Stimulated activated naive CD8-positive, alpha-beta T cell treated with anti-CD3 and anti-CD28 coated beads, Interleukin-15, Interleukin-2, amounts not matched to agents 100 U/mL and 50 U/mL, for 24 hours (primary cell): ENCODE measurements at places on chromosomes 3 and 15.

DNA sequence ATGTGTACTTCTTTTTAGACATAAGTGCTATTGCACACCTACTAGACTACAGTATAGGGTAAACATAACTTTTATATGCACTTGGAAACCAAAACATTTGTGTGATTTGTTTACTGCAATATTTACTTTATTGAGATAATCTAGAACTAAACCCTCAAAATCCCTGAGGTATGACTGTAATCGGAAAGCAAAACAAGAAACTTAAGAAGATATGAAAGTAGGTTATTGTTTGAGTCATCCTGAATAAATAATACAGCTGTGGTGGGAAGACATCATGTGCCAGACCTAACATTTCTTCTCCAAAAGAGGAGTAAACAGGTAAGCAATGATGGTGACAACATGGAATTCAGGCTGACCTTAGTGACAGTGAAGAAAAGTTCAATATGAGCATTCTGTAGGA, 765.5 kb downstream of the OTOL1 start:
- DNase-seq: no peak

DNA sequence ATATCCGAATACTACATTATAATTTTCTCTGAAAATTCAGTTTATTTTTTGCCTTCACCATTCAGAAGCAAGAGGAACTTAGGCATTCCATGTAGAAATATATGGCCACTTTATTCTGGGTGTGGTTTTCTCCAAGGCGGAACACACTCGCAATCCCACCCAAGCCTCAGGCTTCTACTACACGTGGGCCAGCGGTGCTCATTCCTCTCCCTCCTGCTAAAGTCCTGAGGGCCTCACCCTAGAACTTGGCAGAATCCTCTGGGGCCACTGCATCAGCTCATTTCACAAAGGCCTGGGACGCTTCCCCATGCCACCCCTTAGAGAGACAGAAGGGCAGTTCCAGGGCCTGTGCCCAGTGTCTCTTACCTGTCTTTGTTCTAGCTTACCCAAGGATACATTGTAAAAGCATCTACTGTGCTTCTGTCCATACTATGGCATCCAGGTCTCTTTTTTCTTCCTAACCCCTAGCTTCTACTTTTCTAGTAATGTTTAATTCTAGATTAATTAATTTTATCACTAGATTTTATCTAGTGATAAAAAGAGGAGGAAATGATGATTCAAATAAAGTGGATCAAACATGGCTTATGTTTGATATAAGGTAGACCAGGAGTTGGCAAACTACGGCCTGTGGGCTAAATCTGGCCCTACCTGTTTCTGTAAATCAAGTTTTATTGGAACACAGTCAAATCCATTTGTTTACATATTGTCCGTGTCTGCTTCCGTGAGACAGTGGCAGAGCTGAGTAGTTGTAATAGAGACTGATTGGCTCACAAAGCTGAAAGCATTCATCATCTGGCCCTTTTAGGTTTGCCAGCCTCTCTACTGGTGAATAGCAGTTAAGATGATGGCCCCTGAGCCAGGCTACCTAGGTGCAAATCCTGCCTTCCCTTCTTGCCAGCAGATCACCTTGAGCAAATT, 29.8 kb downstream of the LARS2 start:
- DNase-seq: no peak

DNA sequence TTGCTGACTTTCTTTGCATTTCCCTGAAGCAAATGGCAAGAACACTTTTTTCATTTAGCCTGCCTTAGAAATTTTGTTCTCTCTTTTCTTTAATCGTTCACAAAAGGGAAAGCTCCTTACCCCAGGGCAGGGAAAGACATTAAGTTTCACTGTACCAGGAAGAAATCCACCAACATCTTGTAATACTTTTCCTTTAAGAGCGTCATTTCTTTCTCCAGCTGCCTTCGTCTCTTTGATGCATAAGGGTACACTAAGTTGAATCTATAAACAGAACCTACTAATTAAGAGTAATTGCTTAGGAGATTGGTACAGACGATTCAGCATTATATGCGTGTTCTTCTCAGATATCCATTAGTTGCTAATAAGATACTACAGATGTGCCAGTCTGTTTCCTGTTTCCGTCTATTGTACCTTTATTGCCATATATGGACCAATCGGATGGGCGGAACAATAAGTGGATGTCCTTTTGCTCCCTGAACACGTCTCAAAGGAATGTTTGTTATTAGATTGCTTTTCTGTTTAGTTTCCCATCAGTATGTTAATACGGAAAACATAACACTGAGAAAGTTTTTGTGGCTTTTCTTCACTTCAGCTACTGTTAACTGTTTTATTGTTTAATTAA, 276.7 kb upstream of the RARB start:
- no peak for DNase-seq

GRCh38 chr15:95365511-95366107, 964.9 kb upstream of the NR2F2 start:
- DNase-seq: no peak

DNA sequence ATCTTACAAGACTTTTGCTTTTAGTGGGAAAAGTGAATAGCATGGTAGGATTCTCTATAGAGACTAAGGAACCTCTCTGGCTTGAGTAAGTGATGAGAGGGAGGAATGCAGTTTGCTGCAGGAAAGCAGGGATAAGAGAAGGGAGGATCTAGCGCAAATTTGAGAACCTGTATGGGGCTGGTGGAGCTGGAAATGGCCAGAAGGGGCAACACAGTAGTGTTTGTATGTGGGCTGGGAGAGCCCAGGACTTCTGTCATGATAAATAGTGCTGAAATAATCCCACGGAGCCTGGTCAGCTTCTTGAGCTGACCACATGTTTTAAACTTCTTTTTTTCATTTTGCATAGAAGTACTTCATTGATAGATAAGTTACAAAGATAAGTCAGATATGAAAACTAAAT, 11.2 kb upstream of the SHC4 start:
- DNase-seq: no peak

GRCh38 chr3:53091011-53091410, 39.2 kb downstream of the RFT1 start:
- DNase-seq: no peak

- DNase-seq: no peak
Measured at GRCh38 chr3:197496746-197497125, 59.0 kb downstream of the BDH1 start.

DNA sequence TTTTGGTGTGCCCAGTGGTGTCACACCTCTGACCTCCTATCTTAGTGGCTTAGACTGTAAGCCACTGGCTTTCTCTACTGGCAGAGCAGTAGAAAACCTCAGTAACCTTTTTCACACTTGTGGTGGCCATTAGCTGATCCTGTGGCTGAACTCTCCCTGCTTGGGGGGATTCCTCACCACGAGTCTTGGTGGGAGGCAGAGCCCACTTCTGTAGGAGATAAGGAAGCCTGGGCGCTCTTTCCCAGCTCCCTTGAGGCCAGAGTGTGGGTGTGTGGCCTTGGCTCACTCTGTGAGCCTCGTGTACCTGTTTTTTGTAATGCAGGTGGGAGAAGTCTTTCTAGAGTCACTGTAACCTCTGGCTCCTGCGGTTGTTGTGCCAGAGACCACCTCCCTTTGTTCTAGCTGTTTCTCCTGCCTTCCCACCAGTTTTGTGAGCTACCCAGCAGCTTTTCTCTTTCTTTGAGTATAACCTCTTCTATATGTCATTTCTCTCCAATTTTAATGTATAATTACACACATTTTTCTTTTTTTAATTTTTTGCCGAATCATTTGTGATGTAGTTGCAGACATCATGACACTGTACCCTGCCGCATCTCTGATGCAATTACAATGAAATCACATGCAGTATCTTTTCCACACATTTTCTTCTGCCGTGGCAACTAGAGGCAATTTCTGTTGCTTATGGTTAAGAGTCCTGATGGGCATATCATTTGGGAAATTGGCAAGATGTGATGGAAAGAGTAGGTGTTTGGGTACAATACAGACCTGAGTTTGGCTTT, 13.8 kb downstream of the XCR1 start:
- no peak for DNase-seq

- peak; percentile 38 for DNase-seq
Measured at GRCh38 chr3:128226795-128227395, 73.6 kb downstream of the EEFSEC start.

GRCh38 chr3:145678401-145678800, 482.6 kb downstream of the PLOD2 start:
- no peak for DNase-seq

- DNase-seq: no peak
Measured at GRCh38 chr15:85878828-85879225, 84.1 kb upstream of the KLHL25 start.

DNA sequence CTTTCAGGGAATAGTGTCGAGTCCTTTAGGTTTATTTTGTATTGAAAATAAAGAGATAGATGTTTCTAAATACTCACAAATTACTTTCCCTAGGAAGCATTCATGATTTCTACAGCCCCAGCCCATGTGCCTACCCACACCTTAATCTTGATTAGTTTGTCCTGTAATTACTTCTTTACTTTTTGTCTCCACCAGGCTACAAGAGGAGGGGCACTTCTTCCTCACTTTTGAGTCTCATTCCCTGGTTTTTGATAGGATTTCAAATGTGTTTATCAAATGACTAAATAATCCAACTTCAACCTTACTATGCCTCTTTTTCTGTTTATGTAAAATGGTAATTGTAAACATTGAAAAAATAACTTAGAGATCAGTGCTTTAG, 1.8 kb downstream of the PXK start:
- no peak for DNase-seq

DNA sequence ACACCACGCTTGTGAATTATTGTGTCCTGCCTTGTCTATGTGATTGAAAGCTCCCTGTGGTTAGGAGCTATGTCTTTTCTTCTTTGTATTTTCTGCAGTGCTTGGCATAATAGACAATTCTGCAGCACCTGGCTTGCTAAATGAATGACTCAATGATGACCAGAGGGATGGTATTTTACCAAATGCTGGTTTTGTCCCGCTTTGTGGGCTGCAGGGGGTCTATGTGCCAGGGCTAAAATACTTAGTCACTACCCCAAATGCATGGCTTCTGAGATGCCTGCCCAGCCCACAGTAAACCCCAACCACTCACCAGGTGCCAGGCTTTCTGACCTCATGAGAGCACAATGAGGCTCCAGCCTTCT, 50.9 kb downstream of the BOC start:
- DNase-seq: no peak

DNA sequence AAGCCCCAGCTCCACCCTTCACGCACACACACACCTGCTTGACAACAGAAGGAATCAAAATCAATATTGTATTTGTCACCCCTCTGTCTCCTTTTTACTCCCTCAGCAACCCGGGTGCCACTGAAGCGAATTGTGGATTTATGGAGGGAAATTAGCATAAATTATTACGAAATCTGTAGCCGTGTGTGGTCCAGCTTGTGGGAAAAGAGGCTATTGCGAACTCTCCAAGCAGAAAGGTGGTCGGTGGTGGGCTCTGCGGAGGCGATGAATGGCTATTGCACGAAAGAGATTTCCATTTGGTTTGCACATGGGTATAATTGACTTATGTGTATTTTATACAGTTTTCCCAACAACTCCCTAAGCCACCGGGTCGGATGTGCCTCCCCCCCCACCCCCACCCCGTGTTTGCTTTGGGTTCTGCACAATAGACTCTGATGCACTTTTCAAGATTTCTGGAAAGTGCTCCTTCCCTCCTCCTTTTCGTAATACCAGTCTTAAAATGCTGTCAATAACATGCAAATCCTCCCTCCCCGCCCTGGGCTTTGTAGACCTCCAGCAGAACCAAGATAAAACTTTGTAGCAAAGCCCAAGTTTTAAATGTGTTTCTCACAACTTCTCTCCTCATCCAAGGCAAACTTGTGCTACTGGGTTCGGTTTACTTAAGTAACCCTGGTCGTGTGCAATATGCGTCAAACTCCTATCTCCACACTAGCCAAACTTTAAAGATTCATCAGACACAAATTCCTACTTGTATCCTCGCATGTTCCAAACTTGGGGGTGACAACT, 3.1 kb upstream of the FOXB1 start:
- DNase-seq: no peak

GRCh38 chr3:114756506-114757279, 390.4 kb downstream of the ZBTB20 start:
- DNase-seq: no peak

GRCh38 chr15:99130314-99130713, 25.4 kb downstream of the SYNM start:
- DNase-seq: no peak

- peak; percentile 24 for DNase-seq
Measured at GRCh38 chr15:19987389-19988048, 554.1 kb downstream of the GOLGA6L6 start.

- DNase-seq: no peak
Measured at GRCh38 chr3:173748105-173748504, 350.6 kb downstream of the NLGN1 start.

DNA sequence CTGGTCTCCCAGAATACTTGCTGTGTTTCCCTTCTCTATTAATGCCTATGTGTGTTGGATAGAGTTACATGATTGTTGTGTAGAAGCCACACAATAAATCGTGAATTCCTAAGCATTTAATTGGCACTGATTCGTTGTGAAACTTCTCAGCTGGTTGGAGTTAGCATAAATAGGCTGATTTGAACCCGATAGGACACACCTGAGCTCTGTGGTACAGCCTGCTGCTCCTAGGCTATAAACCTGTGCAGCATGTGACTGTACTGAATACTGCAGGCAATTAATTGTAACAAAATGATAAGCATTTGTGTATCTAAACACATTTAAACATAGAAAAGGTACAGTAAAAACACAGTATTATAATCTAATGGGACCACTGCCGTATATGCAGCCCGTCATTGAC, 4.9 kb downstream of the ACAD11 start:
- DNase-seq: no peak

DNA sequence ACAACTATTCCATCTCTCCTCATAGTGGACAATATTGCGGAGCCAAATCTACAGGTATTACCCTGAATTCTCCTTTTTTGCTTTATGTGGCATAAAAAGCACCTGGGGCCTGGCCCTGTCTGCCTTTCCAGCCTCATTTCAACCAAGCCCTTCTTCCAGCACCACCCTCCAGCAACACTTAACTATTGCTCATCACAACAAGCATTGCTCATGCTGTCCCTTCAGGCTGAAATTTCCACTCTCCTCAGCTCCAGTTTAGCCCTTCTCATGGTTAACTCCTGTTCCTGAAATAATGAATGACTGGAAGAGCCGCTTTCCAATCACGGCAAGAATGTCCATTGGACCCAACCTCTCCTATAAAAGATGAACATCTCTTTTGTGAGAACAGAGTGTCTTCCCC, 107.4 kb downstream of the P2RY1 start:
- no peak for DNase-seq

- no peak for DNase-seq
Measured at GRCh38 chr15:52196891-52197290, 5.7 kb upstream of the GNB5 start.

DNA sequence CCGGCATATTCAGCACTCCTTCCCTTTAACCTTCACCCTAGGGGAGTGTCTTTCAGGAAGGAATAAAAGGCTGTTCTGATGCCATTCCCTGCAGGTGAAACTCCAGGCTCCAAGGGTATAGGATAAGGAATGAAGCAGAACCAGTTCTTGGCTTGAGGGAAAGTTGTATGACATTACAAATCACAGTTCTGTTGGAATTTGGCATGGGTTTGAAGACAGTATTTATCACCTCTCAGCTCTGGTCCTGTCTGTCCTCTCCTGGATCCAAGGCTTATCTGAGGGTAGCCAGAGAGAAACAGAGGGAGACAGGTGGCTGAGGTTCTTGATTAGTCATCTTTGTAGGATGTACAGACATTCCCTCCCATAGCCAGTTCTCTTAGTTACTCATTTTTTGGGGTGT, 37.1 kb downstream of the RAB11A start:
- no peak for DNase-seq

- DNase-seq: no peak
Measured at GRCh38 chr3:96991800-96992365, 177.5 kb downstream of the EPHA6 start.
